ENCODE measurements at places on chromosomes 12 and 14.

DNA sequence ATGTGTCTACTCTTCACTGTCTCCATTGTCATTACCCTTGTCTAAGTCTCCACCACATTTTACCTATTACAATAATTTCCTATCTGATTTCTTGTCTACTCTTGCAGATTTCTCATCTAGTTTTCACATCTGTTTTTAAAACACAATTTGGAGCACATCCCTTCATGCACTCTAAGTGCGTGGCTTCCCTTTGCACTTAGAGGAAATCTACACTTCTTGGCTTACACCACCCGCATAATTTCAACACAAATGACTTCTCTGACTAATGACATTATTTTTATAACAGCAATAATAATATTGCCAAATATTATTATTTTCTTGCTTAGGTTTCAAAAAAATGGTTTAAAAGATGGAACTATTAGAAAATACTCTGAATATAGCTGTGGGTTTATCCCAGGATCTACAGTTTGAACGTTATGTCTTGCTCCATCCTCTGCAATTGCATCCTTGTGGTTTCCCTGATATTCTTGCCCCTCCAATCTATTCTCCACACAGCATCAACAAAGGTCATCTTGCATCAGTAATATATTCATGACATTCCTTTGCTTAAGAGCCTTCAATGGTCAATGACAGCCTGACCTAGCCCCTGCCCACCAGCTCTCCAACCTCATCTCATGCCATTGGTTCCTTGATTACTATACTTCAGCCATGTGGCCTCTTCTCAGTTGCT, 153.7 kb downstream of the SLC25A21 start:
- no peak for DNase-seq

DNA sequence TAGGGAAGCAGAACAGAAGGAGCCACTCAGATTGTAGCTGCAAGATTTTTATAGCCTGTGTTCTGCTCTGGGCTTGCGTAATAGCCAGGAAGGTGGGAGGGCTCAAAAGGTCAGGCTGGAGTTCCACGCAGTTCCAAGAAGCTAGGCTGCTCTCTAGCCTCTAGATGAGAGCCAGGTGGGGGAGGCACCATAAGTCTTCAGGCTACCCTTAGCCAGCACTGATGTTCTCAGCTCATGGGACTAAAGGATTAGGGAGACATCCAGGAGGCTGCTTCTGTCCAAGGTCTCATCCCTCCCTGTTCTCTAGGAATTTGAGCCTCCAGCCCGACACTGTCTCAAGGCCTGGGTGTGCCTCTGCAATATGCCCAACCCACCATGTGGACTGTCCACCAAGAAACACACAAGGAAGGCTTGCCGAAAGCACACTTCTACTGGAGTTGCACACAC, 1.7 kb downstream of the LMBR1L start:
- DNase-seq = no peak

DNA sequence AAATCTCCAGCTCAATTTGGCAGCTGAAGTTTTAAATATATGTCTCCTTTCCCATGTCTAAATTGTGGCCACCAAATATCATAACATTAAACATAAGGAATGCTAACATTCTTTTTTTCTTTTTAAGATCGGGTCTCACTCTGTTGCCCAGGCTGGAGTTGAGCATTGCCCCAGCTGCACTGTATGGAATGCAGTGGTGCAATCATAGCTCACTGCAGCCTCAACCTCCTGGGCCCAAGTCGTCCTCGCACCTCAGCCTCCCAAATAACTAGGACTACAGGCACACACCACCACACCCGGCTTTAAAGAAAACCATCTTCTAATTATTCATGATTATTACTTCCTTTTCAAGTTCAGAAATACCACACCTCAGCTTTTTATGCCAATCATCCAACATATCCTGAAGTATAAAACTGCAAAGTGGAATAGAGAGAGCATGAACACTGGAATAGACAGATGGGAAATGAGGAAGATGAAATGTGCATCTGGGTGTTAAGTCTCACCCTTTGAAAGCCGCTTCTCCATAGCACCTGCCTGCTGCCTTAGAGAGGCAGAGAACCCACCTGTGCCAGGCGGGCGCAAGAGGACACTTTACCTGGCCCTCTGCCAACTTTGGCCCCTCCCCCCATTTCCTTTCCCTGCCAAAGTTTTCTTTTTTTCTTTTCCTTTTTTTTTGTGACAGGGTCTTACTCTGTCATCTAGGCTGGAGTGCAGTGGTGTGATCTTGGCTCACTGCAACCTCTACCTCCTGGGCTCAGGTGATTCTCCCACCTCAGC, 2.8 kb upstream of the EML1 start:
- no peak for DNase-seq

- peak; percentile 59 for DNase-seq
Measured at GRCh38 chr12:112907415-112908157, 824 bp downstream of the OAS1 start.

DNA sequence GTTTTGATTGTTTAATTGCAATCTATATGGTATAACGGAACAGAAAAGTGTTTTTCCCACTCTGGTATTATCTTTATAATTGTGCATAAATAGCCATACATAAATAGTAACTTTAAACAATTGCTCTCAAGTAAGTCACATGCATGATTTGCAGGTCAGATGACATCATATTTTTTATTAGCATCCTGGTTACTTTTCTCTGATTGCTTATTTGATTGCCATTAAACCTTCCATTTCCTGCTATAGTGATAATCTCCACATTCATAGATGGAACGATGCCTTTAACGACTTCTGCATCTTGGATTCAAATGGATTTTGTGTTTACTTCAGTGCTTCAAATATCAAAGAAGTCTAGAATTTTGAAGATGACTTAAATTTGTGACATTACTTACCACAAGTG, 3.5 kb upstream of the KLRK1 start:
- DNase-seq = no peak

DNA sequence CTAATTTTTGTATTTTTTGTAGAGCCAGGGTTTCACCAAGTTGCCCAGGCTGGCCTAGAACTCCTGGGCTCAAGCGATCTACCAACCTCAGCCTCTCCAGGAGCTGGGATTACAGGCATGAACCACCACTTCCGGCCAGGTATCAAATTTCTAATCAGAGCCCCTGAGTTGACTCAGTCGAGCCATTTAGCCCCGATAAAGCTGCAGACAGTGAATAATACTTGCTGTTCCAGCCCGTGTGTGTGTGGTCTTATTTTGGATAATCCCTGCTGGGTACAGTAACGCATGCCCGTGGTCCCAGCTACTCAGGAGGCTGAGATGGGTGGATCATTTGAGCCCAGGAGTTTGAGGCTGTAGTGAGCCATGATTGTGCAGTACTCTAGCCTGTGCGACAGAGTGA, 57.0 kb downstream of the TEAD4 start:
- no peak for DNase-seq

GRCh38 chr12:48917857-48918537, 7.3 kb downstream of the FKBP11 start:
- no peak for DNase-seq

- no peak for DNase-seq
Measured at GRCh38 chr12:38886064-38886463, 19.3 kb downstream of the CPNE8 start.

GRCh38 chr14:63212776-63213500, 8.7 kb downstream of the RHOJ start:
- DNase-seq = no peak

- DNase-seq = no peak
Measured at GRCh38 chr14:65038966-65039365, 52.3 kb downstream of the FNTB start.

DNA sequence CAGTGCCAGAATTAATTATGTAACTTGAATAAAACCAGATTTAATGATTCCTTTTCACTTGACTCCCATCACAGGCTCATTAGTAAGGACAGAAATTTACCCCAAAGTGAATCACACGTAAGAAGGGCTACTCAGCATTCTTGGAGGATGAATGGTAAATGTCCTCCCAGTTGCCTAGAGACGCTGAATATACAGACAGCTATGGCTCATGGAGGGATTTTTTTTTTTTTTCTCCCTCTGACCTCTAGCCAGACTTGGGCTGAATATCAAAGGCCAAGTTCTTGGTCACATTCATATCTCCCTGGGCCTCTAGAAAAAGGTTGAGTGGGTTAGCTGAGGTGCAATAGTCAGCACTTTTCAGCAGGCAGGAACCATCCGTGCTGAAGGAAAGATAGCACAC, 77.5 kb downstream of the PHLDA1 start:
- DNase-seq = no peak

DNA sequence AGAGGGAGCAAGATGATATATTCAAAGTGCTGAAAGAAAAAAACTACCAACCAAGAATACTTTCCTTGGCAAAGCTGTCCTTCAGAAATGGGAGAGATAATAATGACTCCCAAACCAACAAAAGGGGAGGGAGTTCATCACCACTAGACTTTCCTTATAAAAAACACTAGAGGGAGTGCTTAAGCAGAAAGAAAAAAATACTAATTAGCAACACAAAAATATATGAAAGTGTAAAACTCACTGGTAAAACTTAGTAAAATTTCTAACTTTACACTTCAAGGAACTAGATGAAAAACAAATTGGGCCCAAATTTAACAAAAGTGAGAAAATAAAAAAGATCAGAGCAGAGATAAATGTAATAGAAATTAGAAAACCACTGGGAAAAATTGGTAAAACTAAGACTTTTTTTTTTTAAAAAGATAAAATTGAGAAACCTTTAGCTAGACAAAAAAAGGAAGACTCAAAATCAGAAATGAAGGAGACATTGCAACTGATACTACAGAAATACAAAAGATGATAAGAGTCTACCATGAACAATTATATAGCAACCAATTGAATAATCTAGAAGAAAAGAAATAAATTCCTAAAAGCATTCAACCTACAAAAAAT, 60.4 kb upstream of the FAR2 start:
- no peak for DNase-seq

DNA sequence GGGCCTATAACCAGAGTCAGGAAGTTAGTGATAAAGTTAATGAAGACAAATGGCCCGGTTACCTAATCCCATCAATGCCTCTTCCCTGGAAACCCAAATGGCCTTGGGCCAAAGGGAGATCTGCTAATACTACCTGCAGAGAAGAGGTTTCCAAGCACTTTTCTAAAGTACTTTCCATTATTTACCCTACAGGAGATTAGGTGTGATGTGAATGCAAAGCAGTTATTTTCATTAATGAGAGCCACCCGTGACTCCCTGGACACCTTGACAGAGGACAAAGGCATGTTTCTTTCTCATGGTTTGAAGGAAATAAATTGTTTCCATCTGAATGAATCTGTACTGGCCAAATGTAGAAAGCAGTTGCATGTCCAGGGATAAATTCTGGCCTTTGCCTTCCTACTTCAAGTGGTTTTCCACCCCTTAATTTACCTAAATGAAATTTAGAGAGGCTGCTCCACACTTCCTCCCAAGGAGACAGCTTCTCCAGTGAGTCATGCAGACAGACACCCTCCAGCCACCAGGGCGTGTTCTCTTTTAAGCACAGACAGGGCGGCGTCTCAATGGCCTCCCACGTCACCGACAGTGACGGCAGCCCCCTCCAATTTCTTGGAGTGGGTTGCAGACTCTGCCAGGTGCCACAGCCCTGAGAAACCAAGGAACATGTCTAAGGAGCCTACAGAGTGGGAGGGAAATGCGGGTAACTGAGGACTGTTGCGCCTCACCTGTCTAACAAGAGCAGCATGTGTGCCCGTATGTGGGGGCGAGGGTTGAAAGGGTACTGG, 43.9 kb upstream of the GNPNAT1 start:
- no peak for DNase-seq

- no peak for DNase-seq
Measured at GRCh38 chr12:38898001-38898684, 7.2 kb downstream of the CPNE8 start.

- no peak for DNase-seq
Measured at GRCh38 chr12:6547987-6548386, 7.9 kb downstream of the IFFO1 start.

DNA sequence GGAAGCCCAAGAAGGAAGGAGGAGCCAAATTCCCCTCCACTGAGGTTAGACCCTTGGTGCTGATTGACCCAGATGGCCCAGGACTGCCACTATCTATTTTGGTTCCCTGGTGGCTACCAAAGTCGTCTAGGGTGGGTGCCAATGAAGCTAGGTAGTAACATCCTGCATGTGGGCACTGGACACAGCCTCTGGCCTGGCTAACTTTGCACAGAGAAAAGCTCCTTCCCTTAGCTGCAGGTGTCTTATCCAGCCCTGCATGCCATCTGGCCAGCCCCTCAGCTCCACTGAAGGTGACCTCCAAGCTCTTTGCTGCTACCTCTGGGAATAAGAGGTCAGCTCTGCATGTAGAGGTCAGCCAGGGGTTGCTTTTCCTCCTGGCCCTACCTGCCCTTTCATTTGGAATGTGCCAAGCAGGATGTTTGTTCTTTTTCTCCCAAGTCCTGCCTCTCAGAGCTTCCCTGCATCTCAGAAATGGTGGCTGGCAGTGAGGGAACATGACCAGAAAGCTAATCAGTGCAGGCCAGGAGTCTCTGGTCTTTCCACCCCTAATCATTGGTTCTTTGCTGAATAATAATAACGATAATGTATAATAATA, 34.0 kb downstream of the JDP2 start:
- no peak for DNase-seq

- no peak for DNase-seq
Measured at GRCh38 chr14:28381656-28382055, 384.9 kb upstream of the FOXG1 start.

GRCh38 chr12:127179176-127179575, 1087.8 kb upstream of the TMEM132C start:
- DNase-seq = no peak

DNA sequence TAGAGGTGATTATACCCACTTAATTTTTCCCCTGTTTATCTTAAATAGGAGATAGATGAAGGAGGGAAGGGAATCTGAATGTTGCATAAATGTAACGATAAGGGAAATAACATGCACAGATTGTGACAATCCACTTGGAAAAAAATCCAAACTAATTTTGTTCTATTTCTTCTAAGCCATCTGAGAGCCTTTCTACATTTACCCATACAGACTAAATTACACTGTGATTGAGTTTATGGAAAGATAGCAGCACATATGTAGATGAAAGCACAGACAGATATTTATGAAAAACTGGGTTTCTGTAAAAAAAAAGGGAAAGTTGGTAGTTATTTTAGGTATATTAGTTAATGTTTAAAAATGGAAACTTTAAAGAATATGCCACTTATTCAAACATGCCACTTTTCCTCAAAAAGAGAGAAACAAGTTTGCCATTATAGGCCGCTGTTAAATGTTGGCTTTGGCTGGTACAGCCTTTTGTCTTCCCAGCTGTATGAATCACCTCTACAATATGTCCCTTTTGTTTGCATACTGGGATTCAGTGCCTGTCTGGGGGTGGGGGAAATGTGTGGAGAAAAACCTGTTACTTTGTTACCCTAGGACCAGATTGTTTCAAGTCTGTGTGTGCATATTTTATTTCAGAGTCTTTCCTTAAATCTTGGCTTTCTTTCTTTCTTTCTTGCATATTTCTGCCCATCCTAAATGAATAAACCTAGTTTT, 470.2 kb upstream of the LMO3 start:
- DNase-seq = no peak

DNA sequence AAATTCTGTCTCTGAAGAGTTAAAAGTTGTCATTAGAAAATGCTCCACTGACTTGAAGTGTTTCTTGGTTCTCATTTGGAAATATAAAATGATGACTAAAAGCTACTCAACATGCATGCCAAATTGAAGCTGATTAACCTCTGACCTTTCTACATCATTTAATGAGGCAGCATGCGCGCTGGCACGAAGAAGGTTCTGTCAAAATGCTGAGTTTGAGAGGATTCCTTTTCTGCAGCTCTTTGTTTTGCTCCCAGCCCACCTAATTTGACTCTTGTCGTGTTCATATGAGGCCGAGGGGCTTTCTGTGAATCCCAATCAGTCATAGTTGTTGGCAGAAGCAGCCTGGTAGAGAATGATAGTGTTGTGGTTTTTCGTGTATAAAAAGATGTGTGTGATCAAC, 153.4 kb downstream of the BRMS1L start:
- no peak for DNase-seq
